Stimulated activated CD4-positive, alpha-beta T cell treated with anti-CD3 and anti-CD28 coated beads, Interleukin-12 subunit alpha, Interleukin-12 subunit beta, amount 100 ng/mL, for 24 hours (primary cell): ENCODE measurements at places on chromosomes 12 and 14.

DNA sequence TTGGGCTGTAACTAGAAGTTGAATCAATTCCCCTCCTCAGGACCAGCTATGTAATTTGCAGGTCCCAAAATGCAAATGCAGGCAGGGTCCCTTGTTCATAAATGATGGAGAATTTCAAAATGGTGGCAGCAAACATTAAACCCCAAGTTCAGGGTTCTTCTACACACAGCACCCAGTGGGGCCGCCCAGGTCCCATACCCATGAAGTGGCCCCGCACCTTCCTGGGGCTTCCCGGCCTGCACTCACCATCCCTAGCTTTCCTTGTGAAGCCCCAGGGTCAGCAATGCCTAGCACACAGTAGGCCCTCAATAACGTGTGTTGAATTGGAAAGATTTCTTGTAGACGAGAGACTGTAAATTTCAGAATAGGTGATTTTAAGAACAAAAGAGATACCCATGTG lies 76.0 kb downstream of the NTF3 start:
- no peak for DNase-seq

- no peak for DNase-seq
These were observed 7.4 kb downstream of the REM2 start for GRCh38 chr14:22890416-22890815.

DNA sequence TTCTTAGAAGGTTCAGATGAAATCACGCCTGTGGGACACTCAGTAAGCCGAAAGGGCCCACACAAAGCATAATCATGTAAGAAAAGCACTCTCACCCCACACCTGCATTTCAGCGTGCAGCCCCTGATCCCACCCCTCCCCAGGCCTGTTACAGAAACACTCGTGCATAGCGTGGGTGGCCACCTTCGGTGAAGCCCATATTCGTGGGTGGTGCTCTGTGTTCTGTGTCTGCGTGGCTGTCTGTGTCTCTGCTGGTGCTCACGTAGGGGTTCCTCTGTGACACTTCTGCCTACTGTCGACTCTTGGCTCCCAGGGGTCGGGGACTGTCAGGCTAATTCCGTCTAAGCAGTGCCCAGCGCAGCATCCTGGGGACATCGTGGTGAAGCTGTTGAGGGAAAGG lies 74.0 kb downstream of the B4GALNT3 start:
- DNase-seq: no peak

- DNase-seq: peak; percentile 26
These were observed 129.8 kb upstream of the KRR1 start for GRCh38 chr12:75641031-75641780.

DNA sequence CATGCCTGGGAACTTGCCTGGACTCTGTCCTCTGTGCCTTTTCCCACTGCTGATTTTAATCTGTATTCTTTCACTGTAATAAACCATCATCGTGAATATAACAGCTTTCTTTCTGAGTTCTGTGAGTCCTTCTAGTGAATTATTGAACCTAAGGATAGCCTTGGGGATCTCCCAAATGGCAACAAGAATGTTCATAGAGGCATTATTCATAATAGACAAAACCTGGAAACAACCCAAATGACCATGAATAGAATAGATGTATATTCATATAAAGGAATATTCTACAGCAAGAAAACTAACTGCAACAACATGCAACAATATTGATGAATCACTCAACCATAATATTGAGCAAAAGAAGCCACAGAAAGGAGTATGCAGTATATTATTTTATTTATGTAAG lies 44.7 kb upstream of the CEP83 start:
- DNase-seq: no peak
